Inflammatory macrophage (primary cell): ENCODE measurements at places on chromosomes 7 and 10.

GRCh38 chr10:34292675-34293074 lies 522.4 kb downstream of the PARD3 start:
- no peak for DNase-seq

DNA sequence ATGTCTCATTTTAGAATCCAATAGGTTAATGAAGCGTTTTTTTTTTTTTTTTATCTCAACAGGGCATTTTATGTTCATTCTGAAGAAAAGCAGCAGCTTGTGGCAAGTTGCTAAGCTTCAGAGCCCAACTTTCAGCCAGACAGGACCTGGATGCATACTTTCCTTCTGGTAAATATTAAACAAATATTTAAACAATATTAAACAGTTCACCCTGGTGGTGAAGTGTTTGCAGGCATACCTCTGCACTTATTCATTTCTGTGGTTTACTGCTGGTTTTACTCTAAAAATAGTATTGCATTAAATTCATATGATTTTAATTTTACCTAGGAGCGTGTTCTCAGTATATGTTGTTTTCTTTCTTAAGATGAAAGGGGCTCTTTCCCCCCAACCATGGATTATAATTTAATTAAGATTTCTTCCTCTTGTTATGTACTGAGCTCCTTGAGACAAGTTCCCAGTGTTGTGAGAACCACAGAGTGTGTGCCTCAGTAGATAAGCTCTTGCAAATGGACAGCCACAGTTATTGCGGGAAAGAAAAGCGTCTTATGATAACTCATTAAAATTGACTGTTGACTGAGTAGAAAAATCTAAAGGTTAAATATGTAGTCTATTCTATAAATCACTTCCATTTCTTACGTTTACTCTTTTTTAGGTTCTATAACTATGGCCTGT lies 155.8 kb downstream of the MALRD1 start:
- no peak for DNase-seq

DNA sequence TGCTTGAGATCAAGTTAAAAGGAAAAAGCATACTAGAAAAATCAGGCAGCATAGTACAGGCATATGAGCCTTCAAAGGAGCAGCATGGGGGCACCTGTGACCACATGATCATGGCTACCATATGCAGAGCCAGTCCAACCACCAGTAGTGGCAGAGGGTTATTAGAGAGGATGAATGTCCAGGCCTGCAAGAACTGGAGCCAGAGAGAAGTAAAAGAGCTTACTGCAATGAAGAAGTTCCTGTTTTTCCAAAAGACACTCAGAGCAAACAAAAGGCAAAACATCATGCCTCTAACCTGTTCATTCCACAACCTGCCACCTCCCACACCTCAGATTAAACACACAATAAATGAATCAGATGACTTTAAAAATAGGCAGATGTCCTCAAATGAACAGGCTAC lies 99.6 kb upstream of the NAMPT start:
- DNase-seq, result peak; percentile 4

GRCh38 chr10:72048450-72049124 lies 39.8 kb downstream of the SPOCK2 start:
- peak; percentile 96 for DNase-seq

GRCh38 chr7:36088966-36089365 lies 64.1 kb upstream of the EEPD1 start:
- DNase-seq, result no peak

- DNase-seq, result no peak
These were observed 121.3 kb downstream of the RGS10 start for GRCh38 chr10:119420950-119421875.

- no peak for DNase-seq
These were observed 585.6 kb downstream of the SUGCT start for GRCh38 chr7:40720416-40720815.

GRCh38 chr10:45553613-45554012 lies 119.0 kb downstream of the ZFAND4 start:
- no peak for DNase-seq

- no peak for DNase-seq
These were observed 554.0 kb downstream of the AUTS2 start for GRCh38 chr7:70152313-70152712.

GRCh38 chr7:4768597-4769569 lies 6.5 kb upstream of the AP5Z1 start:
- DNase-seq, result no peak

GRCh38 chr10:92244796-92245195 lies 46.1 kb downstream of the CPEB3 start:
- DNase-seq, result no peak

DNA sequence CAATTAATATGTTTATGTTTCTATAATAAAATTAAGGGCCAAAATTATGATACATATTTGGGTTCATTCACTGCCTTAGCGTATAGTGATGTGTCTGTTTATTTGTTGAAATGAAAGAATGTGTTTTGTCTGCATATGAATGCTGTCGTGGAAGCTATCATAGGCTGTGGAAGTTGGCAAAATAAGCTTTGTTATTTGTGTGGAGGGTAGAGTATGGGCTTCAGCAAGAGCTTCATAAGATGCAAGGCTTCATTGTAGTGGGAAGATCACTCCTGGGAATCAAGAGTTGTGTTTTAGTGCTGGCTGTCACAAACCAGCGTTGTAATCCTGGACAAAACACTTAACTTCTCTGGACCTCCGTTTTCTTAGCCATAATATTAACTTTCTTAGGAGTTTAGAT lies 2.5 kb downstream of the SLK start:
- DNase-seq, result no peak

- no peak for DNase-seq
These were observed 250.9 kb upstream of the TMEM72 start for GRCh38 chr10:44660271-44660670.
